ENCODE measurements at places on chromosomes 13 and 19. TPM values are rescaled to one million over a fixed set of nuclear protein-coding genes. Genes with fewer than 3 reads are reported as not detected.

GRCh38 chr19:13906521-13906904 lies 512 bp downstream of the CC2D1A start:
- H3K27ac ChIP-seq, result peak overlapping the region; percentile 69
- no peaks in the 10 kb centered on the region for H3K27me3 ChIP-seq
- H3K4me1 ChIP-seq, result peaks cover 5% of the 10 kb centered on the region

The TGFBR3L gene
- total RNA-seq, result 0.16 TPM

- H3K27me3 ChIP-seq, result no peaks in the 10 kb centered on the region
- peak; percentile 61 for DNase-seq
- no peaks in the 10 kb centered on the region for H3K4me1 ChIP-seq
- H3K36me3 ChIP-seq, result no peaks in the 10 kb centered on the region
Measured at GRCh38 chr13:30792285-30793000, 57.1 kb downstream of the ALOX5AP start.

- peak overlapping the region; percentile 27 for H3K4me3 ChIP-seq
- no peaks in the 10 kb centered on the region for H3K36me3 ChIP-seq
- H3K27me3 ChIP-seq, result no peaks in the 10 kb centered on the region
- H3K27ac ChIP-seq, result no peak overlapping the region
Measured at GRCh38 chr19:38949580-38950367, 19.0 kb downstream of the MRPS12 start.

DNA sequence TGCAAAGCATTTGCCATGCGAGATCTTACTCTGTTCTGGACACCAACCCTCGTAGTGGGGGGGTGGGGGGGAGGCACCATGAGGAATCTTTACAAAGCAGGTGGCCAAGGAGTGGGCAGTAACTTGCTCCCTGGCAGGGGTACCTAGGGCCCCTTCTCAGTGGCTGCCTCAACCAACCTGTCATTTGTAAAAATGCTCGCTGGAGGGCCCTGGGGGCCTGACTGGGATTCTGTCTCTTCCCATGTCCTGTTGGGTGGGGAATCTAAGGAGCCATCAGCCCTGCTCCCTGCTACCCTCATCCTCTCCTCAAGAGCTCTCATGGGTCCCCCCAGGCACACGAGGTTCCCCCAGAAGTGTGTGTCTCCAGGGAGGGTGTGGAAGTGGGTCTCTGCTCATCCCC lies 1.5 kb downstream of the KCNN1 start:
- no peak for DNase-seq
- no peak overlapping the region for H3K27ac ChIP-seq
- H3K4me3 ChIP-seq, result no peak overlapping the region
- no peaks in the 10 kb centered on the region for H3K27me3 ChIP-seq
- no peaks in the 10 kb centered on the region for H3K4me1 ChIP-seq

The CPAMD8 gene
- 4.2 TPM for total RNA-seq

The CEACAM7 gene
- 6.4 TPM for total RNA-seq

The ZNF296 gene
- total RNA-seq, result 0.52 TPM

GRCh38 chr19:31073485-31074198 lies 275.6 kb downstream of the TSHZ3 start:
- H3K27ac ChIP-seq, result no peak overlapping the region
- H3K36me3 ChIP-seq, result no peaks in the 10 kb centered on the region
- H3K27me3 ChIP-seq, result no peaks in the 10 kb centered on the region
- no peak for DNase-seq
- no peak overlapping the region for H3K4me3 ChIP-seq

The CACNG7 gene
- total RNA-seq, result not detected

- no peak overlapping the region for H3K27ac ChIP-seq
- no peaks in the 10 kb centered on the region for H3K36me3 ChIP-seq
- no peak overlapping the region for H3K4me3 ChIP-seq
- H3K4me1 ChIP-seq, result no peaks in the 10 kb centered on the region
- no peak for DNase-seq
- H3K27me3 ChIP-seq, result no peaks in the 10 kb centered on the region
Measured at GRCh38 chr13:100917011-100917410, 242.4 kb upstream of the TMTC4 start.

GRCh38 chr19:8700956-8701355 lies 2.4 kb upstream of the ACTL9 start:
- no peaks in the 10 kb centered on the region for H3K36me3 ChIP-seq
- no peak overlapping the region for H3K4me3 ChIP-seq
- no peak for DNase-seq
- no peak overlapping the region for H3K27ac ChIP-seq
- no peaks in the 10 kb centered on the region for H3K27me3 ChIP-seq
- no peaks in the 10 kb centered on the region for H3K4me1 ChIP-seq
